ENCODE measurements at places on chromosomes 5 and 9. TPM values are rescaled to one million over a fixed set of nuclear protein-coding genes. Genes with fewer than 3 reads are reported as not detected.

DNA sequence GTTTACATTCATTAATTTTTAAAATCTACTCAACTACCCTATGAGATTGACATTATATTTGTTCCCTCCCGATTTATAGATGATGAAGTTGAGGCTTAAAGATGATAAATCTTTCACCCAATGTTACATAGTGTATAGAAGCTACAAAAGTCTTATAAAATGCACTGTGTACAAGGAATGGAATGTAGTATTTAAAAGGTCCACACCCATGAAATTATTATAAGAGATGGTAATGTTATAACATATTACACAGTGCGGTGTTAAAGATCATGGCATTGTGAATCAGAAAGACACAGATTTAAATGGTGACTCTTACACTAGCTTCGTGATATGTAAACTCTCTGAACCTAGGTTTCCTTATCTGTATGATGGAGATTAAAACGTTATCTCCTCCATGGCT lies 141.6 kb upstream of the CHD1 start:
- no peak for DNase-seq

GRCh38 chr5:158140120-158140731 lies 281.3 kb upstream of the CLINT1 start:
- DNase-seq, result no peak

DNA sequence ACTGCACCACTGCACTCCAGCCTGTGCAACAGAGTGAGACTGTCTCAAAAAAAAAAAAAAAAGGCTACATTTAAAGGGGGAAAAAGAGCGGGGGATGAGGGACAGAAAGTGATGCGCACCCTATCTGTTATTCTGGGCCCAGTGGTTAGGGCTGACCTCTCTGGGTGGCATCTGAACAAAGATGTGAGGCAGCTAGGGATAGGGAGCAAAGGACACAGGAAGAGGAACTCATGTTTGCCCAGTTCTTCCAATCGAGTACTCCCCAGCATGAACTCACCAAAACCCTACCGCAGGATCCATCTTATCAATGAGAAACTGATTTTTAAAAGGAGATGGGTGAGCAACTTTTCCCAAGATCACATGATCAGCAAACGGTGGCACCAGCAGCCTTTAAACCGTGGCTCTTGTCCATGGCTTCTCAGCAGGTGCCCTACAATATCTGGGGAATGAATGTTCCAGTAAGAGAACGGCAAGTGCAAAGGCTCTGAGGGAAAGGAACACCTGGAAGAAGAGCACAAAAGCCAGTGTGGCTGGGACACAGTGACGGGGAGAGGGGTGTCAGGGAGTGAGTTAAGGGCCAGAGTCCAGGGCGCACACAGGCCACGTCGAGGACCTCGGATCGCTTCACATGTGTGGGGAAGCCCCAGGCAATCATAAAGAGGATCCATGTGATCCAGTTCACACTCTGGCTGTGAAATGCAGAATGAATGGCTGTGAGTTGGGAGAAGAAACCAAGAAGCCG lies 22.0 kb downstream of the RAPGEF1 start:
- no peak for DNase-seq

DNA sequence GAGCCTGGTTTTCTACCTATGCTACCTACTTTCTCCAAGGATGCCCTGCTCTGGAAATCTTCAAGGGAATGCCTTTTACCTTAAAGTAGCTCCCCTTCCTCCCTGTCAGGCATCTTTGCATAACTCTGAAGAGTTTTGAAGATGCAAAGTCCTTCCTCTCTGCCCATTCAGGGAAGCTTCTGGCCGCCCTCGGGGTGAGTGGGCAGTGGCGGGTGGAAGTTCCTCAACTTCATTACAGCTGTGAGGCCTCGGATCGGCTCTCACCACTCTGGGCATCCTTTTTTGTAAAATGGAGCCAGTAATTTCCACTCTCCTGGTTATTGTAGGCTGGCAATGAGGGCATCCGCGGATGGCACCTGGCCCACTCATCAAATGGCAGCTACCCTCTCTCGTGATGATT lies 31.7 kb upstream of the STXBP1 start:
- DNase-seq, result no peak

GRCh38 chr5:106964132-106964531 lies 706.6 kb downstream of the EFNA5 start:
- DNase-seq, result no peak

DNA sequence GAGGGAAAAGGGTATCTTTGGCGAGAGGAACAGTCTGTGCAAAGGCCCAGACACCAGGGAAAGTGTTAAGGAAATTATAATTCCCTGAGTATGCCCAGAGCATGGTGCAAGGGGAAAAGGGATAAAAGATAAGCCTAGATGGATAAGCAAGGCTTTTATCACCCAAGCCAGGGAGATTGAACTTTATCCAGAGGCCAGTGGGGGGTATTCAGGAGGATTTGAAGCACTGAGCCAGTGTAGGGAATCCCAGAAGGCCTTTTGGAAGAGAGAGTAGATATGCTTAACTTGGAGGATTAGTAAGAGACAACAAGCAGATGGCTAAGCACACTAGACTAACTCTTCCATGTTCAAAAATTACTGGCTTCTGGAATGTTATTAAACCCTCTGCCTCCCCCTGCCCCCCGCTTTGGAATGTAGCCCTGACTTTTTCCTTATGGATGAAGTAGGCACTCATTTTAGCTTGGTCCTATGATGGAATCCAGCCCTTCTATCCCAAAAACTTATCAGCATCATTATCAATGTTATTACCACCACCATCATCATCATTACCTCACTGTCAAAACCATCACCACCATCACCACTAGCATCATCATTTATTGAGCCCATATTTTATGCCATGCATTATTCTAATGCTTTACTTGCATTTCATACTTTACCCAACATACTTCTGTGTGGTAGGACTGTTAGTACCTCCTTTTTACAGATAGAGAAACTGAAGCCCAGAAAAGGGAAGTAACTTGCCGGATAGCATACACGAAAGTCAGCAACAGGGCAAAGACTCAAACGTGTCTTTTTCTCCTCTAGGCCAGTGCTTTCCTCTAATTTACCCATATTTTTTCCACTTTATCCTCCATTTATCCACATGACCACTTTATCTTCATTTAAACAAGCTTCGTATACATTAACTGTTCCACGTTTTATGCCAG lies 237.0 kb downstream of the PAPPA start:
- DNase-seq, result no peak

- no peak for DNase-seq
These were observed 316.7 kb upstream of the TLE4 start for GRCh38 chr9:79254900-79255650.

DNA sequence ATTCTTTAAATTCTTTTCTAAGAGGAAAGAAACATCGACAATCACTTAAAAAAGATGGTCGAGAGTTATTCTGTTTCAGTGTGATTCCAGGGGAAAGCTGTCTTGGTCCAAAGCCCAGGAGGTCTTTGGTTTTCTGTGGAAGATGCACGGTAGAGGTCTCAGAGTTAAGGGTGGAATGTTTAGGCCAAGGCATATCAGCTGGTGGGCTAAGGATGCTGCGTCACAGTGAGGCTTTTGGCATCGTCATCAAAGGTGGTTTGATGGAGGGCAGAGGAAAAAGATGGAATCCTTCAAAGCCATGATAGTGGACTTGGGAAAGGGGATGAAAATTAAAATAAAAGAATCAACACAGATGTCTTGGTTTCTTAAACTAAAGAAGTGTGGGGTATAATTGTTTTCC lies 137.3 kb upstream of the ANKH start:
- DNase-seq, result no peak

DNA sequence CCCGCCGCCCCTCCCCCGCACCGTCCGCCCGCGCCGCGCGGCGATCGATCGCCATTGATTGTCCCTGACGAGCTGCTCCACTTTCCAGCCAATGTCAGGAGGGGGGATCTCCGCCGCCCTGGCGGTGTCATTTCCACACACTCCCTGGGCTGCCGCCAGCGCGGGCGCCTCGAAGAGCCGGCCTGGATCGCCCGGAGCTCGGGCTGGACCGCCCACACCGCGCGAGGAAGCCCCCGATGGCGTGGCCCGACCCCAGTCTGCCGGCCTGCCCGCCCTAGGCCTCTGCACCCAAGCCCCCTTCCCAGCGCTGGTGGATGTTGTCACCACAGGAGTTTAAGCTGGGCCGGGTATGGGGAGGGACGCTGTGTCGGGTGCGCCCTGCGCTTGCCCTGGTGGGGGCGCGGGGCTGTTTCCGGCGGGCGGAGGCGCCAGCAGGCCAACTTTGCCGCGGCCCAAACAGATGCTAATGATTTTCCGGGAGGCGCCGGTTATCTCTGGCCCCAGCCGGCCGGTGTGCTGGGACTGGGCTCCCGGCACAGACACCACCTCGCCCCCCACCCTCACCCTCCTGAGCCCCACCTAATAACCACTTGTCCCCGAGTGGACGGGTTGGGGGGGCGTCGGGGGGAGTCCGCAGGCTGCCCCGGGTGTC lies 10.6 kb upstream of the CXXC5 start:
- peak; percentile 83 for DNase-seq

GRCh38 chr9:132014218-132014805 lies 65.4 kb downstream of the MED27 start:
- no peak for DNase-seq

DNA sequence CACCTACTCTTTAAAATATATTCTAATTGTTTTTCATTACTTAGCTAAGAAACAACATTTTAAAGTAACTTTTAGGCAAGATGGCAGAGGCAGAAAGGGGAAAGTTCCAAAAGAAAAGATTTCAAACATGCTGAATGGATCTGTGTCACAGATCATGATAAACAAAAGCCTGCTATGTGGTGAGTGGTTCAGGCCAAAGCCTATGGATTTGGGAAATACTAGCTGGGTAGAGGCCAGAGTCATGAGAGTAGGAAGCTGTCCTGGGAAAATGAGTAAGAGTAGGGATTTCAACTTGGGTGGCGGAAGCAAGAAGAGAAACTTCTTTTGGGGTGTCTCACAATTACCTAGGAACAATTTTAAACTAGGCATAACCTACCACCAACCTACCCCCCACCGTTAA lies 68.7 kb upstream of the GRHPR start:
- DNase-seq, result no peak

DNA sequence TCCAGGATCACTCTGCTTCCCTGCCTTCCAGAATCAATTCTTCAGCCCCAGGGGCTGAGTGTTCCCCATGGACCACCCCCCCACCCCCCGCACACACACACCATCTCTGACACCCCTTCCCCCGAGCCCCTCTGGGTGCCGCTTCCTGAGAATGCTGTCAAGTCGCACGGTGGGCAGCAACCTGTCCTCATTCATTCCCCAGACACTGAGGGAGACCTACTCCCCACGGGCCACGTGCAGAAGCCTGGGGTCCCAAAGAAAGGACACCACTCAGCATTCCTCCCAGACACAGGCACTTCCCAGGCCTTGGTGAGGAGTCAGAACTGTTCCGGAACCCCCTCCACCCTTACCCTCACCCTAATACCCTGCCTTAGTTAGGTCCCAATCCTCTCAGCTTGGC lies 12.8 kb downstream of the CPLX2 start:
- DNase-seq, result no peak

DNA sequence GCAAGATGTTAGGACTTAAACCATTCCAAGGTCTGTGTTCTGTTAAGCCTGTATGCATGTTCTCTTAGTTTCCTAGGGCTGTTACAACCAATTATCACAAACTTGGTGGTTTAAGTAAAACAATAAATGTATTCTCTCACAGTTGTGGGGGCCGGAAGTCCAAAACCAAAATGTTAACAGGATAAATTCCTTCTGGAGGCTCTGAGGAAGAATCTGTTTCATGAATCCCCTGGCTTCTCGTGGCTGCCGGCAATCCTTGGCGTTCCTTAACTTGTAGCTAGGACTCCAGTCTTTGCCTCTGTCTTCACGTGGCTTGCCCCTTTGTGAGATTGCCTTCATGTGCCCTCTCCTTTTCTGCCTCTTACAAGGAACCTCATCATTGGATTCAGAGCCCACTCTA lies 30.4 kb downstream of the FEM1C start:
- DNase-seq, result no peak

DNA sequence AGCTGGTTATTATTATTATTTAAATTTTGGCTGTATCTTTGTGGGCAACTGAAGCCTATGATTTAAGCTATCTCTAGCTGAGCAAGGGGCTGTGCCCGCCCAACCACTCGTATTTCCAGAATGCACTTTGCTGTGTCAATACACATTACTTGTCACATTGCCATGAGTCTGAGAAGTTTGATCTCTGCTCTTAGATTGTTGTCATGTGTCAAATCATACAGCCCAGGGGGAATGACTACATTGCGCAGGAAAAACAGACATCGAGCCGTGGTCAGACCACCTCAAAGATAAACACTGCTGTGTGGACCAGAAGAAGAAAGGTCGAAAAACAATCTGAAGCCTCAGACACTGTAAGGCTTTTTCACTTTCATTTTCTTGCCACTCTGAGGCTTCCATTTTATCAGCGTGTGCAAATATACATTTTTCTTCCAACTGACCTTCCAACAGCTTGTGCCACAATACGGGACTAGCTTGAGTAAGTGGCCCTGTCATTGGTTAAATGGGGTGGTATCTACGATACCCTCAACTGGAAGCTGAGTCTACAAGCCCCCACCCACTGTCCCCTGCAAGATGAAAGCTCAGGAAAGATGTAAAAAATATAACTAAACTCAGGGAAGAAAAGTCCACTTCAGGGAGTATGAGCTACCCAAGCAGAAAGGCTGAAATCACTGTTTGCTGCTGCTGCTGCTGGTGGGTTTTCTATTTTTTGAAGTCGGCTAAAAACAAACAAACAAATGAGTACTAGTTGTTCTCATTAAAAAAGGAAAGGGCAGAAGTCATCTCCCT lies 603.0 kb downstream of the BNC2 start:
- no peak for DNase-seq

DNA sequence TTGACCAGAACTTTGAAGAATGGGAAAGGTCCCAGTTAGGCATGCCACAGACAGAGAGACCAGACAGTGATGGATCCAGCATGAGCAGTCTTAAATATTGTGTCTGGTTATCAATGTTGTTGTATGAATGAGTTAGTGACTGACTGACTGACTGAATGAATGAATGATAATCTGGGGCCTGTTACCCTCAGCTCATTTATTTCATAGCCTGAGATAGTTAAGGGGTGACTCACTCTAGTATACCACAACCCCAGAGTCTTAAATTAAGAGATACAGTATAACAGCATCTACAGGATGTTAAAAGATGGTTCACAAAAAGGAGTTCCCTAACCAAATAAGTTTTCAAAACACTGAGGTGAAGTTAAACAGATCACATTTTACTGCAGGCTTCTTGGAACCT lies 133.5 kb downstream of the SGCD start:
- no peak for DNase-seq

Gene LCN15
- not detected for total RNA-seq

Gene DMRTA1
- 7.7 TPM for total RNA-seq

Gene PCDH1
- total RNA-seq, result 5.5 TPM

Gene DDX31
- 16.7 TPM for total RNA-seq

Measured in progenitor cell of endocrine pancreas (in vitro differentiated cells).